ENCODE measurements at places on chromosomes 7 and 10.
A peak's percentile ranks its signal among the peaks of the same experiment; 100 is the strongest.

DNA sequence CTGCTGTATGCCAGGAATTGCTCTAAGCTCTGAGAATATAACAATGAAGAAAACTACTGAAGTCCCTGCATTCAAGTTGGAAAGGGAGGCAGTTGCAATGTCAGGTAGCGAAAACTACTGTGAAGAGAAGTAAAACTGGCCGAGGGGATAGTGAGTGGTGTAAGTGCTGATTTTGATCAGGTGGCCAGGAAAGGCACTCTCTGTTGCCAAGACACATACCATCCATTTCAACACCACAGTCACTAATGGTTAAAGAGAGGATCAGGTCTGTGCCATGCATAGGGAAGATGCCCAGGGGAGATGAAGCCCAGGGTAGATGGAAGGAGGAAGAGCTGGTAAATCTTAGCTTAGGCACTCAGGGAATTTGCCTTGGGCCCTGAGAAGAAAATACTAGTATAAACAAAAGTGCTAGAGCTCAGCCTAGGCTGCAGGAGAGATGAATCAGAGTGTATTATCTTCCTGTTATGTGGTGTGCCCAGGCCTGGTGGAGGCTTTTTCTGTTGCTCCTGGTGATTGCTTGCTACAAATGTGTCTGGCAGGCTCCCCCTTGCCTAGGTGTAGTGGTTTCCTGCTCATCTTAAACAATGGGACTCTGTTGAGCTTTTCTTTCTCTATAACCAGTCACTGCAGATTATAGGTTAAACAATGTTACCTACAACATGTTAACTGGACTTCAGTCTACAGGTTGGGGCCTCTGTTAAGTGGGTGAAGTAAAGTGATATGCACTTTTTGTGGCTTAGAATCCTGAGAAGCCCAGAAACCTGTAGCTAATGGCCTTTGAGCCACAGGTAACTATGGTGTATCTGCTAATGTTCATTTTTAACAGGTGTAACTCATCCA lies 125.5 kb downstream of the LRRC4 start:
- DNase-seq, result no peak

DNA sequence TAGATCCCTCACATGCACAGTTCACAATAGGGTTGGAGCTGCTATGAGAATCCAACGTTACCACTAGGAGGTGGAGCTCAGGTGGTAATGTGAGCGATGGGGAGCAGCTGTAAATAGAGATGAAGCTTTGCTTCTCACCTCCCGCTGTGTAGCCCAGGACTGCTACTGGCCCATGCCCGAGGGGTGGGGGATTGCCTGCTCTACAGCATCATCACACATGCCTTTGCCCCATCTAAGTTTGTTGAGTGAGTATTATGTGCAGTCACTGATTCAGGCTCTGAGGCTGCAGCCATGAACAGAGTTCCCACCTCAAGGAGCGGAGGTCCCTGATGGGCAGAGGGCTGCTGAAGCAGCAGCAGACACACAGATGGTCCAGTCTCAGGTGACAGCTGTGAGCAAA lies 94.1 kb downstream of the CHST15 start:
- no peak for DNase-seq

GRCh38 chr10:3126741-3127346 lies 45.7 kb downstream of the PITRM1 start:
- no peak for DNase-seq

DNA sequence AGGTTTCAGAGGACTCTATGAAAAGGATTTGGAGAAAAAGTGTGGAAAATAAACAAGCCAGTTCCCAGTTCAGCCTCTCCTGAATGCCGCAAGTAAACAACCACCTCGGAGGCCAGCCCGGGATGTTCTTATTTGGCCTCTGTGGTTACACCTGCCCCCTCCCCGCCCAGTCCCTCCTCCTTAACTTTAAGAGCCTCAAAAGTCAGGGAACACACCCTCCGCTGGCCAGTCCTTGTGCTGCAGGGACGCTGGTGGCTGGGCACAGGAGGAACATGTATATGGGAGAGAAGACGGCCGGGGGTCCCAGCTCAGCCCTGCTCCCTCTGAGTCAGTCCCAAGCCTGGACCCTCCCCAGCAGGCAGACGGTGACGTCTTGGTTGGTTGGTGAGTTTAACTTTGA lies 6.1 kb downstream of the CHST3 start:
- no peak for DNase-seq

- no peak for DNase-seq
Observed at GRCh38 chr7:66630531-66630930, 1.9 kb downstream of the KCTD7 start.

DNA sequence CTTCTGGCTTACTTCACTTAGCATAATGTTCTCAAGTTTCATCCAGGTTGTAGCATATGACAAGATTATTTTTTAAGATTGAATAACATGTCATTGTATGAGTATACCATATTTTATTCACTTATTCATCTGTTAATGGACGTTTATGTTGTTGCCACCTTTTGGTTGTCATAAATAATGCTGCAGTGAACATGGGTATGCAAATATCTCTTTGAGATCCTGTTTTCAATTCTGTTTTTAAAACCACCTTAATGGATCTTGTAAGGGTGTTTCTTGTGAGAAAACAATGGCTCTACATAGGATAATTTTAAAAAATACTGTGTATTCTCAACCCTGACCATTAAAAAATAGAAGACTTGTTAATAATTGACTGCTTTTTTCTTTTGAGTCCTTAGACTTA lies 290.7 kb upstream of the TMEM229A start:
- DNase-seq, result no peak

GRCh38 chr10:74988832-74989561 lies 122.5 kb upstream of the SAMD8 start:
- DNase-seq, result no peak

DNA sequence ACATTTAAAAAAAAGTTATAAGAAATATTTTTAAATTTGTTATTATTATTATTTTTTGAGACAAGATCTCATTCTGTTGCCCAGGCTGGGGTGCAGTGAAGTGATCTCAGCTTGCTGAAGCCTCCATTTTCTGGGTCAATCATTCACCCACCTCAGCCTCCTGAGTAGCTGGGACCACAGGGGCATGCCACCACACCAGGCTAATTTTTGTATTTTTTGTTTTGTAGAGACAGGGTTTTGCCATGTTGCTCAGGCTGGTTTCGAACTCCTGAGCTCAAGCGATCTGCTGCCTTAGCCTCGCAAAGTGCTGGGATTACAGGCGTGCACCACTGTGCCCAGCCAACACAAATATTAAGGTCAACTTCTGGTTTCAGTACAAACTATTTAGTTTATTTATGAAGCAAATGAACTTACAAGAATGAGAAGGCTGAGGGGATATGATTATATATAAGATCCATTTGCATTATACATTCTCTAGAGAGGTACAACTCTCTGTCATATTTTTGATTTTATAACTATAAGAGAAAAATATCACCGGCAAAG lies 45.9 kb upstream of the FAM133B start:
- no peak for DNase-seq

- DNase-seq, result no peak
Observed at GRCh38 chr7:29315122-29315891, 120.7 kb downstream of the CHN2 start.

GRCh38 chr10:24958091-24958720 lies 5.8 kb upstream of the PRTFDC1 start:
- DNase-seq, result no peak

DNA sequence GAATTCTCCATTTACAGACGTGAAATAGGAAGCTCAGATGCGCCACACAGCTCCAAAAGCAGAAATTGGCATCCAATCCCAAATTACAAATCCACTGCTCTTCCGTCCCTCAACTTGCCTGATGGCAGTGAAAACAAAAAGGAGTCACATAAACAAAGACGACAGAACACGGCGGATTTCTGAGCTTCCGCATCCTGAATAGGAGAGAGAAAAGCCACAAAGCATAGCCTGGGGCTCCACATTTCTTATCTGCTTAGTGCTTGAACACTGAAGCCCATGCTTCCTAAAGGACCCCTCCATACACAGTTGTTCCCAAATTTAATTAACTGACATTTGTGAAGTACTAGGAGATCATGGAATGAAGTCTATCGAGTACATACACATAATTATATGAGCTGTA lies 32.6 kb downstream of the BEND7 start:
- no peak for DNase-seq

DNA sequence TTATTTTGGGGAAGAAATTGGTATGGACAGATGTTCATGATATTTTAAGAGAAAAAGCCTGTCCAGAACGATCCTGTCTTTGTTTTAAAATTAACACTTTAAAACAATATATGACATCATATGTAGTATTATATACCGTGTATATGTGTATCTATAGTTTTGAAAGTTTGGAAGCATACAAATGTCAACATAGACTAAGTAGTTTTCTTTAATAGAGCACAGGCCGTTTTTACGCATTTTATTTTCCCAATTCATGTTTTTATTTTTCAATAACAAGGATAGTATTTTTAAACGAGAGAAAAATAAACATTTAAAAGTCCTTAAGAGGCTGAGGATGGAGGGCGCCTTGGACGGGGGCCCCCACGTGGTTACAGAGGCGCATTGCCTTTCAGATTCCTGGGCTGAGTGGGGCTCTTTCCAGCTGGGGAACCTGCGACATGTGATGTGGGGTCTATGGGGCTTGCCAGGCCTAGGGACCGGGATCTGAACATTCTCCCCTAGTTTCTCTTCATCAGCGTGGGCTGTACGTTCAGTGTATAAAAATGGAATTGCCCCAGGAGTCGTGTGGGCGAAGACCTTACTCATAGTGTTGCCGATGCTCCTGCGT lies 127.8 kb upstream of the ZNF746 start:
- DNase-seq, result peak; percentile 31

GRCh38 chr7:29860186-29860585 lies 53.9 kb downstream of the WIPF3 start:
- DNase-seq, result no peak

DNA sequence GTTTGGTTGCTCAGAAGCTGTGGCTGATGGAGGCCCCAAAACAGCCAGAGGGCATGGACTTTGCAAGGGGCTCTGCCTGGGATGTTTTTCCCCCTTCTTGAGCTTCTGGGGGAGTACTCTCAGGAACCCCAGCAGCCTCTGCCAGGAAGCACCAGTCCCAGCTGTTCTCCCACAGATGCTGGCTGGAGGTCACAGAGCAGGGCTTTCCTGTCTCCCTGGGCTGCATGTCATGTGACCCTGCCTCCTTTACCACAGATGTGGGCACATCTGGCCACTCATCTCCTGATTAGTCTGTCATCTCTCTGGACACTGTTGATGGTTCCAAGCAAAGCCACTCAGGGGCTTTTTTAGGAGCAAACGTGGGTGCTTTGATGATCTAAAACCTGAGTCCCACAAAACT lies 136.7 kb downstream of the NEURL1 start:
- DNase-seq, result no peak

DNA sequence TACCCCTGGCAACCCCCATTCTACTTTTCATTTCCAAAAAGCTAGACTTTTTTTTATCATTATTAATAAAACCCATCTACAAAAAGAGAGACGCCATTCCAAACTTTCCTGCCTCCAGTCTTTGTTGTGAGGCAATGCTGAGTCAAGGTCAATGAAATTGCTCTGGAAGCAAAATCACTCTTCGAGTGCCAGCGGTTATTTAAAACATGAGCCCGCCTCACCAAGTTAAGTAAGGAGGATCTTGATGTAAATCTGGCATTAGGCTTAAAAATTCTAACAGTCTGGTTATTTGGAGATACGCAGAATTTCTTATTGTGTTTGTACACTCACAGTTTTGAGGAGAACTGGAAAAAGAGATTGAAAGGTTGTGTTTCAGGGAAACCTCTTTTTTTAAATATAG lies 1196.3 kb downstream of the TYW1 start:
- DNase-seq, result no peak

DNA sequence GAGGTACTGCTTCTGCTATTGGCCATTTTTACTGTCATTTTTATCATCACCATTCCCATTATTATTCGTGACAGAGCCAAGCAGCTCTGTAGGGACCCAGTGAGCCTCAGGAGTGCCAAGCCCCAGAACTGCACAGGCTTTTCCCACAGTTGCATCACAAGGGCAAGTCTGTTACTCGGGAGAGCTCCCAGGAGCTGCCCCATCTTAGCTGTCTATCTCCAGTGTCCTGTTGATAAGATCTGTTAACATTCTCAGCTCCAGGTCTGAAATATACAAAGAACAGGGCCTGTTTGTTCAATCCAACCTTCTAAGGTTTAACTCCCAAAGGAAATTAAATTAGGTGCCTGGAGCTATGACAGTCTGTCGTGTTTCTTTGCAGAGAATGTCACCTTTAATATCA lies 20.2 kb upstream of the TRIM8 start:
- no peak for DNase-seq

GRCh38 chr10:114697061-114697598 lies 39.1 kb upstream of the ABLIM1 start:
- DNase-seq, result no peak

- no peak for DNase-seq
Observed at GRCh38 chr7:142859829-142860228, 5.0 kb downstream of the EPHB6 start.

- DNase-seq, result no peak
Observed at GRCh38 chr10:130885021-130885655, 426.4 kb downstream of the TCERG1L start.

DNA sequence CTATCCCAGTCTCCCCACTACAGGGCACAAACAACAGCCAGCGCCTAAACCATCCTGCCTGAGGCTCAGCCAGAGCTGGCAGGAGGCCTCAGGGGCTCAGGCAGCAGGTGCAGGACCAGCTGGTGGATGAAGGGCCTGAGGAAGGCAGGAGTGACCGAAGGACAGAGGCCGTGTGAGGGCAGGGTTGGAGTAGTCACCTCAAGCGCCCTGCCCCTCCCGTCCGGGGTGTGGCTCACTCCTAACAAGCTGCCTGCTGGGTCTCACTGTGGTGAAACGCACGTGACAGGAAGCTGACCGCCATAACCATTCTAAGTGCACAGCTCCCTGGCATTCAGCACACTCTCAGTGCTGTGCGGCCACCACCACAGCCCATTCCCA lies 281.1 kb downstream of the ELFN1 start:
- no peak for DNase-seq

- no peak for DNase-seq
Observed at GRCh38 chr10:42972946-42973345, 103.9 kb upstream of the RET start.

DNA sequence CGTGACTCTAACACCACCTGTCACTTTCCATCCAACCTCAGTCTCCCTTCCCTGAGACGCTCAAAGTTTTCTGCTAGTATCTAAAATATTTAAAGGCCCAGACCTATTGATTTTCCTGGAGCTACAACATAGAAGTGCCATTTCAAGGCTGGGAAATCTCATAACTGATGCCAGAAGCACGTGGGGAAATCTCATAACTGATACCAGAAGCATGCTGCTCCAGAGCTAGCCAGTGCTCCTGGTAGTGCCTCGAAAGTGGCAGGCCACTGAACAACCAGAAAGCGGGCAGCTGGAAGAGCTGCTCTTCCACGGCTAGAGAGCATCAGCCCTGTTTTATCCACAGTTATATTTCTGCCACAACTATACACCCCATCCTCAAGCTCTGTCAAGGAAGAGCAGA lies 72.5 kb downstream of the CAV1 start:
- no peak for DNase-seq

DNA sequence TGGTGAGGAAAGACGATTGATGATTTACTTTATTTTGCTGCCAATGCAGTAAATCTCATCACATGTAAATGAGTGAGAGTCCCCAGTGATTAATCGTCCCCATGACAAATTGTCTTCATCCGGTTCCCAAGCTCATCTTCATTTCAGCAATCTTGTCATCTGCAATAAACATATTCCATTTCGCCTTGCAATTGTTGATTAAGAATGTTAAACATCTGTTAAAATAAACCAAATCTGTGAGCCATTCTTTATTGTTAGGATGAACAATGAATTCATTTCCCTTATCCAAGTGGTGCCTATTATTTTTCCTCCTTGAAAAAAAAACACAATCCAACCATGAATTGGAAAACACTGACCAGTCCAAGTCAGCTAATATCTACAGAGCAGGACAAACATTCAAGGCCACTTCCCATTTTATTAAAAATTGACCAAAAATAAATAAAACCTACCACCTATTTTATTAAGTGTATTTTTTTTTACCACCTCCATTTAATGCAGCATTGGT lies 36.5 kb downstream of the NPS start:
- no peak for DNase-seq
